ENCODE measurements at places on chromosomes 2 and 18.

GRCh38 chr2:218717262-218717661 lies 6.6 kb downstream of the TTLL4 start:
- peak; percentile 65 for DNase-seq

- DNase-seq, result peak; percentile 99
Observed at GRCh38 chr2:144430722-144431391, 89.1 kb downstream of the ZEB2 start.

DNA sequence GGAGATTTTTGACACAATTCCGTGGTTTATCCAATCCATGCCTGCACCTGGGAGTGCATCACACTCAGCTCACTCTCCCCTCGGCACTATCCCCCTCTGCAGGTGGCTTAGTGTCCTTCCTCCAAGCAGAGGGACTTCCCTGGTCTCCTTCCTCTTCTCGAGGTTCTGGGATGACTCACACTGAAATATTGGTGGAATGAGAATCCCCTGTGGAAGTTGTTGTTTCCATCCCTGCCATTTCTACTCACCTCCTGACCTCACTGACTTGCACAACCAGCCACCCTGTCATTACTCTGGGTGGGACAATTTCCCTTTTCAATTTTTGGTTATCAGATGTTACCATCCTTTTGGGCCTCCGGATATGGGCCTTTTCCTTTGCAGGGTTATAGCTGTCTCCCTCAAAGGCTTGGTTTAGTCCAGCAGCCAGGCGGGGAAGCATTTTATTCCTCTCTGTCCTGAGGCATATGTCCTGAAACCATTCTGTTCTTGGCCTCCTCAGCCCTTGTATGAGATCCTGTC lies 59.9 kb downstream of the PTPRM start:
- peak; percentile 60 for DNase-seq

- no peak for DNase-seq
Observed at GRCh38 chr18:41687138-41687537, 267.9 kb upstream of the PIK3C3 start.

GRCh38 chr2:176830362-176830761 lies 382.2 kb upstream of the HNRNPA3 start:
- no peak for DNase-seq

- DNase-seq, result no peak
Observed at GRCh38 chr2:130359466-130359865, 3.6 kb downstream of the PTPN18 start.

All from fibroblast of villous mesenchyme (primary cell).